ENCODE measurements at places on chromosomes 13 and 19. TPM values are rescaled to one million over a fixed set of nuclear protein-coding genes. Genes with fewer than 3 reads are reported as not detected.

ZSCAN4 gene
- not detected for total RNA-seq

OR10H3 gene
- not detected for total RNA-seq

SERTAD1 gene
- total RNA-seq: 14.7 TPM

ZNF524 gene
- 20.1 TPM for total RNA-seq

BICRA gene
- total RNA-seq: 7.9 TPM

NPAS1 gene
- 0.52 TPM for total RNA-seq

ANKLE1 gene
- 0.04 TPM for total RNA-seq

RXFP2 gene
- not detected for total RNA-seq

ZNF765 gene
- total RNA-seq: 5.3 TPM

SIGLECL1 gene
- not detected for total RNA-seq

FFAR3 gene
- not detected for total RNA-seq

ZBTB7A gene
- 53.7 TPM for total RNA-seq

ZNF507 gene
- 8.5 TPM for total RNA-seq

ZNF626 gene
- total RNA-seq: 4.9 TPM

PTPRH gene
- 3.6 TPM for total RNA-seq
